ENCODE measurements at places on chromosomes 5 and 9.

DNA sequence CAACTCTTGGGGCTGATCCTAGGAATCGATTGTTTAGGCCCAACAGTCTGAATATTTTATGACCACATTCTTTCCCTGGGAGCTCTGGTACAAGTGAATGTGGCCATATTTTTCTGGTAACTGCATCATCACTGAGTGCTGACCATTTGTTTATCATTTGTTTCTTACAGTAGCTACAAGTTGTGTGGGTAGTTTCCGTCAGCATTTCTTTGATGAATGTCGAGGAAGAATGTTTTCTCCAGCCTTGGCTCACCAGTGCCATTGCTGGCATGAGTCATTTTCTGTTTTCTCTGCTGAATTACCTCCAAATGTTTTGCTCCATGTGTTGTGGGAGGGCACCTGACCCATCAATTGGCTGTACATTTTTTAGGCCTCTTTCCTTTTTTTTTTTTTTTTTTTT, 14.1 kb upstream of the CARD19 start:
- DNase-seq: no peak

DNA sequence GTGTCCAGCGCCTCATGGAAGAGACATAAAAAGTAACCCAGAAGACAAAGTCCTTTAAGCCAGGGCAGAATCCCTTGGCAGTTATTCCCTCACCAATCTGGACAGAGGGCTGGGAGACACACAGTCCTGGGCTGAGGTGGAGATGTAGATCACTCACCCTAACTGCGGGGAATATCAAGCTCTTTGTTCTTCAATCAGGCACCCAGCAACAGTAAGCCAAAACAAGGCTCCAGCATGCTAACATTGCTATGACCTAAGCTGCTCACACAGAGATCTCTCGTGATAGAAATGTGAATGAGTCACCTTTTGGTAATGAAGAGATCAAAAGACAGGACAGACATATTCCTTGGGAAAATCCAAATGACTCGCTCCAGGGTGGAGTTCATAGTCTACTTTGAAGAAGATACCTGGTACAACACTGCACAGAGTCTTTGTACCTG, 101.3 kb downstream of the FBN2 start:
- DNase-seq: no peak

GRCh38 chr5:65022932-65023331, 254.2 kb downstream of the CWC27 start:
- DNase-seq: no peak

GRCh38 chr5:142532781-142533176, 153.1 kb downstream of the FGF1 start:
- no peak for DNase-seq

DNA sequence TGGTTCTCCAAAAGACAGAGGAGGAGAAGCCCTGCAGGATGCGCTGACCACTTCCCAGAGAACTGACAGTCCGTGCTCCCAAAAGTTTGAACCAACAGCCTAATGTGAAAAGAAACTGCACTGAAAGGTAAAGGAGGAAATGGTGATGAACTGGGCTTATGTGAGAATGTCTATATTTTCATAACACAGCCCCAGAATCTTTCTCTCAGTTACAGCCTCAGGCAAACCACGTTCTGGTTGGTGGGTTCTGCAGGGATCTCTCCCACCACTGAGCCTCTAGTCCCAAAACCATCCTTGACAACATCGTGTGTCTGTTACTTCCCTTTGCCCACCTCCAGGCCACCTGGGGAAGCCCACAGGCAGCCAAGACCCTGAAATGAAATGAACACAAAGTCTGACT, 23.9 kb downstream of the SPARC start:
- no peak for DNase-seq

- no peak for DNase-seq
These were observed 121.7 kb upstream of the PITX1 start for GRCh38 chr5:135155616-135156214.

DNA sequence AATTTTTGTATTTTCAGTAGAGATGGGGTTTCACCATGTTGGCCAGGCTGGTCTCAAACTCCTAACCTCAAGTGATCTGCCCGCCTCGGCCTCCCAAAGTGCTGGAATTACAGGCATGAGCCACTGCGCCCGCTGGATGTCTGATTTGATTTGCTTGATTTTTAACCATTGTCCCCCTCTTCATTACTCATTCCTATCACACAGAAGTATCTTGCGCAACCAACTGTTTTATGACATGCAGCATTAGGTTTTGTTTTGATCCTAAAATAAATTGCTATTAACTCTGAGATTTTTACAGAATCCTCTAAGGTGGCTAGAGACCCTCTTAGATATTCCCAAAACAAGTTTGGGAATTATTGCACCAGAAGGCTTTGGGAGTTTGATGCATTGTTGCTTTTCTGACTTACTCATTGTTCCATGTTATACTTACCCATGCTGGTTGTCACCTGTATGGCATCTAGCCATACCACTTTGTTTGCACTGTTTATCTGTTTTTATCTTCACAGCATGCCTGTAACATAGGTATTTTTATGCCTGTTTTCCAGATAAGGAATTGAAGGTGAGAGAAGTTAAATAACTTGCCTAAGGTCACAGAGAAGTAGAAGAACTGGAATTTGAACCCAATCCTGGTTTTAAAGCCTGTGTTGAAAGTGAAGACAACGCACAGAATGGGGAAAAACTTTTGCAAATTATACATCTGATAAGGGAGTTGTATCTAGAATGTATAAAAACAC, 35.9 kb upstream of the PWWP2A start:
- no peak for DNase-seq

DNA sequence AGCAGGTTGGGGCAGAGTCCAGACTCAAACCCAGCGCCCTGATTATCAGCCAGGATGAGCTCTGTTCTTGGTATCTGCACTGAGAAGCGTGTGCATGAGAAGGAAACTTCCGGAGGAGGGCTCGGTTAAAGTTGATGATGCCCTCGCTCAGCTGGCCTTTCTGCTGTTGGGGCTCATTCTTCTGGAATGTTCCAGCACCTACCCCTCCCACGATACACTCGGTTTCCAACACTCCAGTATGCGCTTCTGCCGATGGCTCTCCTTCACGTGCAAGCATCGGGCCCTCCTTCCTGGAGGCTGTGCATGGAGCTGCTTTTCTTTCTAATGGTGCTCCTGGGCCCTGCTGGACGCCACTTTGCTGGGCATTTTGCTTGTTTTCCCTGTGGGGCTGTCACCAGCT, 134.0 kb downstream of the RXRA start:
- no peak for DNase-seq

DNA sequence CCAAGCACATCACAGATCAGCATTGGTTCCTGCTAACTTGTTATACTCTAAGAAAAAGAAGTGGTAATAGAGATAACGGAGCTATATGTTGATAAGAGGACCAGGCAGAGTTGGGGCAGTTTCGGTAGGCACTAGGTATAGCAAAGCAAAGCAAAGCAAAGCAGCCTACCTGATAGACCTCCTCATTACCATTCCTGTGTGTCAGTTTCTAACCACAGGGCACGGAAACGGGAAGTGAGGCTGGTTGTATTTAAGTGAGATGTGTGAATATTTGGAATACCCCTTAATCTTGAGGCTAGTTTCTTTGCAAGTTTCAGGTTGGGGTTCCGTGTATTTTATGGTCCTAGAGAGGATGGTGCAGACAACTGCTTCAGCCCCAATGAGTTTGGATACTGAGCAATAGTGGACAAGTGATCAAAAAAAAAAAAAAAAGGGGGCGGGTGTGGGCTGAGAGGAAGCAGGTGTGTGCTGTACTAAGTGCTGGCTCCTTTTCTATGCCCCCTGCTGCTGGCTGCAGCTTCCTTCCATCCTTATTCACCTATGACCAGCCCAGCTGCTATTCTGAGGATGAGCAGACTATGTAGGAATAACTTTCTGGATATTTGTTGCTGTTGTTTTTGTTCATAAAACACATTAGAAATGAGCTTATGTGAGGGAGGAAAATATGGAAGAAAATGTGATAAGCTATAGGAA, 183.3 kb downstream of the SH3GL2 start:
- no peak for DNase-seq

GRCh38 chr5:72599065-72599433, 91.8 kb upstream of the ZNF366 start:
- no peak for DNase-seq

GRCh38 chr9:1554081-1555035, 460.8 kb upstream of the SMARCA2 start:
- DNase-seq: no peak

GRCh38 chr9:36053971-36054370, 17.3 kb downstream of the RECK start:
- no peak for DNase-seq

DNA sequence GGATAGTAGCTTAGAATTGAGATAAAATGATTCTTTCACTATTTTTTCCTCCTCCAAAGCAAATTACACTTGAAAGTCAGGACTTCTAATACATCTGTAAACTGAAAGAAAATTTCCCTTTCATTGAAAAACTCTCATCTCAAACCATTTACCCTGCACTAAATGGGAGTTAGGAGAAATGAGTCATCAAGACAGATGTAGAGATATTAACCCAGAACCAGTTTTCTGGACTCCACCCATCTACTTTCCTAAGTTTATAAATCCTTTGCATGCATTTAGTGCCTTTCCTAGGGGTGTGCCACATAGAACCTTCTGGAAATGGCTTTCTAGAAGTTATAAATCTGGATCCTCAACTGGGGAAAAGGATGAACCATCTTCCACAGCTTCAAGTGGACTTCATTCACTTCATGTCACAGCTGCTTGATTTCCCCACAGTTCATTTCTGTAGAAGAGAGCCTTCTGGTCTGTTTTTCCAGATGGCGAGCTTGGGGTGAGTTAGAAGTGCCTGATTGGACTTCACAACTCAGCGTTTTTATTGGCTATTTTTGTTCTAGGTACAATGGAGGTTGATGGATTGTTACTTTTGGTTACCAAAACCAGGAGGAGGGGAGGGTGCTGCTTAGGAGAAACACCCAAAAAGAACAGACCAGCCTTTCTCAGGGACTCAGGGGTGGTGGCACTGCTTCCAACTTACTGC, 72.5 kb upstream of the GPR151 start:
- DNase-seq: no peak

GRCh38 chr5:66697796-66698564, 101.8 kb downstream of the MAST4 start:
- no peak for DNase-seq

DNA sequence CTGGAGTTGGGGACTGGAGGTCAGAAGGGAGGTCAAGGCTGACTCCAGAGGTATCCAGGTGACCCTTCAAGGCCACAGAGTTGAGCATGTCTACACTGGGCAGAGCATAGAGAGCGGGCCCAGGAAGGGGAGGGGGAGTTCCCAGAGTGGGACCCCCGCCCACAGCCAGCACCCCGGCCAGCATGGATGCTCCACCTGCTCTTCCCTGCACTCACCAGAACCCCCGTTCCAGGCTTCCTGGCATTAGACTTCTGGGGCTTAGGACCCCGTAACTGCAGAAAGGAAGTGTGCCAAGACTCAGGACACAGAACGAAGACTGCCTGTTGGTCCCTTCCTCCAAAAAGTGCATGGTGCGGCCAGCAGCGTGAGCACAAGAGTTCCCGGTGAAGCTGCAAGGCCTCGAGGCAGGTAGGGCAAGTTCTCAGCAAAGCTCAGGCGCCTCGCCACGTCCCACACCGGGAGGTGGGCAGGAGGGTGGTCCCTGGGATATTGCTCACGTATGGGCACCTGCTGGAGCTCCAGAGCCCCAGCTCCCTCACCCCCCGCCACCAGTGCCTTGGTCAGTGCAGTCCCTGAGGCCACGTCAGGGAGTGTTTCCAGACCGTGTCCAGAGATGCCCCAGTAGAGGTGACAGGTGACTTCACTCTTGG, 13.8 kb downstream of the ABO start:
- no peak for DNase-seq

GRCh38 chr9:73091909-73092308, 59.8 kb upstream of the ANXA1 start:
- DNase-seq: no peak

DNA sequence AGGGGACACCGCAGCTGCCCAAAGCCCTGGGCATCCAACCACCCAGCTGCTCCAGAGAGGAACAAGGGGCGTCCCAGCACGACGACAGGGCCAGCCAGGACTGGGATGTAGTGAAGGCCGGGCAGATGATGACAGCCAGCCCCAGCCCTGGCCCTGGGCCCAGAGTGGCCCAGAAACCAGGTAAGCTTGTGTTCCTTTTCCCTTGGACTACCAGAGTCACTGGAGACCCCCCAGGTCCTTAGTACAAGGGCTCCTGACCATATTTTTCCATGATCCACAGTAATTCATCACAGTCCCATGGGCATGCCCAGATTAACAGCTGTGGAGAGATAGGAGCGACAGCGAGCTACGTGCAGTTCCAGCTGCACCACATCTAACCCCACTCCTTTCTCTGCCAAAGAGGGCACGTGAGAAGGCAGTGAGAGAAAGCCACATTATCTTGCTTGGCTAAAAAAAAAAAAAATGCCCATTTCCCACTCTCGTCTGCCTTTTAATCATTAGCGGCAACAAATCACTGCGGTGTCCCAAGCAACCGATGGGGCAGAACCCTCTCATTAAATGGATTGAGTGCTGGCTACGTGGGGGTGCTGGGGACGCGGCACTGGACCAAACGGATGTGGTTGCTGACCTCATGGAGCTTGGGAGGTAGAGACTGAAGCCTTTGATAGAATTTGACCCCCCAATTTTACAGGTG, 21.7 kb upstream of the SYNPO start:
- no peak for DNase-seq

DNA sequence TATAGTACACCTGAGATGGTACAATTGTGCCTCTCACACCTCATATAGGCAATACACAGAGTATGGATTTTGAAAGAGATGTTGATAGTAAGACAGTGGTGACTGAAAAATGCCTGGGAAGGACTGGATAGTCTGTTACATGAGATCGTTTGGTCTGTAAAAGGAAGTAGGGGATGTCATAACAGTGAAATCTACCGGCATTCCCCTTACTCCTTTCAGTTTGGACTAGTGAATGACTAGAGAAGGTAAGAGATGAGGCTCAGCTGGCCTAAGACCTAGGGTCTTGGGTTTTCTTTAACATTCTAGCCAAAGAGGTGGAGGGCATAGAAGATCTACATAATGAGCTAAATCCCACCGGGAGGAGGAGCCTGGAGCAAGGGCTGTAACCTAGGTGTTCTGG, 8.1 kb downstream of the TAL2 start:
- DNase-seq: no peak

GRCh38 chr9:94269264-94269663, 10.2 kb downstream of the ZNF169 start:
- no peak for DNase-seq

DNA sequence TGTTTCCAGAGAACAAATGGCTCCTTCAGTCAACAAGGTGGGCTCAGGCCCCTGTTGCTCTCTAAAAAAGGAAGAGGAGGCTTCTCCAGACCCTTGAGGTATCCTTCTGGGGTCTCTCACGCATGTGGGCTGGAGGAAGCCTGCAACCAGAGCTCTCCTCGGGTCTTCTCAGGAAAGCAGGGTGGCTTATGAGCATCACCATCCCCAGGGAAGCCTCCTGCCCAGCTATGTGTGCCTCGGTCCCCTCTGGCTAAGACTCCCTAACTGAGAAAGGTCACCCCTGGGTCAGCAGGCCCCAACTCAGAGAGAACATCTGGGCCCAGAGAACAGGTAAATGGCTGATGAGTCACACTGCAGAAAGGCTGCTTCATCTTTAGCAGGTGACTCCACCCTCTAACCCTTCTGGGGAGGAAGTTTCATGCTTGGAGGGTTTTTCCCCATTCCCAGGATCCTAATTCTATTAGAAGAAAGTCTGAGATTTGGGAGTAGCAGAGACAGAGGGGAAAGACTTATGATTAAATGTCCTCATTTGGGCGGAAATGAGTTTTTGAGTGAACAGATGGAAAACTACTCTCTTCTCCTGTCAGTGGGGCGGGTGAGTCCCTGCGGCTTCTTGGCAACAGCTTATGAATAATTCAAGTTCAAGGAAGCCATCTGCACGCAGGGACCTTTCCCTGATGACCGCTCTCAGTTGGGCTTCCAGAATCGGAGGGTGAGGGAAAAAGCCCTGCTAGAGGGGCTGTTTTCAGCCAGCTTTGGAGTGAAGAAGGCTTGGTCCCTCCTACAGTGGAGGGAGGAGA, 41.9 kb downstream of the TGFBI start:
- DNase-seq: no peak

All from transverse colon (tissue), 4 donors.